ENCODE measurements at places on chromosomes 5 and 9.

- DNase-seq: no peak
These were observed 62.8 kb downstream of the SH3RF2 start for GRCh38 chr5:145999208-145999607.

DNA sequence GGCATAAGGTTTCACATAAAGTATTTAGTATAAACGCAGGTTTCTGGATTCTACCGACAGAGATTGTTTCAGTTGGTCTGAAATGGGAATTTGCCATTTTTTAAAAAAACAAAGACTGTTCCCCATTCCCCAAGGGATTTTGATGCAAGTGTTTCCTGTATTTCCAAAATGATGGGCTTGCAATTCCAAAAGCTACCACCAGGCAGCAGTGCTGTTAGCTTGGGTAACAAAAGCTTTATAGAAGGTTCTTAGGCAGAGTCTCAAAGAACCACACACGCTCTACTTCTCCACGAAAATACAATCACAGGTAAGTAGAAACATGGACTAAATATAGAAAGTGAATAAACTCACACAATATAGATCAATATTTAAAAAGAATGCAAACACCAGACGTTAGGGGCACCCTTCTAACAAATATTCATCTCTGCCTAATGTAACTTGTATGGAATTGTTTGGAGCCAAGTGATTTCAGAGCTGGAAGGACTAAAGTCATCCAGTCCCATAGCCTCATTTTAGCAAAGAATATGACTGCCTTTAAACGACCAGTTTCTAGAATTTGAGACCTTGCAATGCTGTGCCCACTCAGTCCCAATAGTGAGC, 154.3 kb downstream of the SPOCK1 start:
- DNase-seq: no peak

DNA sequence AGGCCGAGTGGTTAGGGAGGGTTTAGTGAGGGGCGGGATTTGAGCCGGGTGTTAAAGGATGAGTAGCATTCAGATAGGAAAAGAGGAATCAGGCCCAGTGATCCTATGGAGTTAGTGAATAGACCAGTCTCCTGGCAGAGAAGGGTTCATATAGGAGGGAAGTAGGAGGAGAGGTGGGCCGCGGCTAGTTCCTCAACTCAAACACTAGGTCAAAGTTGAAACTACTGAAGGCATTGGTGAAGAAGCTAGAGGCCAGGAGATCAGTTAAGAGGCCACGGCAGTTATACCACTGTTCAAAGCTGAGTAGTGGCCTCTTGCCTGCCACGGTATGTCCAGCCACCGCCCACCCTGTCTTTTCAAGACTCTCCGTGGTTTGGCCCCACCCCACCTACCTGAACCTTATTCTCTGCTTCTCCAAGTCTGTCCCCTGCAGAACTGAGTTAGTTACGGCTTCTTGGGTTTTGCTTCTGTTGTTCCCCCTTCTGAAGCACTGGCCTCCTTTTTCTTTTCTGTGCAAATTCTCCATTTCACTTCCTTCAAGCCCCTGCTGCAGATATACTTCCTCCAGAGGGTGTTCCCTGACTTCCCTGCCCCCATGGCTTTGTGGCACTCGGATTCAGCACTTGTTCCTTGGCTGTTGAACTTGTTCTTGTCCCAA, 1.8 kb downstream of the ZBTB34 start:
- DNase-seq: no peak

- no peak for DNase-seq
These were observed 9.6 kb downstream of the DNAH5 start for GRCh38 chr5:13934921-13935320.

DNA sequence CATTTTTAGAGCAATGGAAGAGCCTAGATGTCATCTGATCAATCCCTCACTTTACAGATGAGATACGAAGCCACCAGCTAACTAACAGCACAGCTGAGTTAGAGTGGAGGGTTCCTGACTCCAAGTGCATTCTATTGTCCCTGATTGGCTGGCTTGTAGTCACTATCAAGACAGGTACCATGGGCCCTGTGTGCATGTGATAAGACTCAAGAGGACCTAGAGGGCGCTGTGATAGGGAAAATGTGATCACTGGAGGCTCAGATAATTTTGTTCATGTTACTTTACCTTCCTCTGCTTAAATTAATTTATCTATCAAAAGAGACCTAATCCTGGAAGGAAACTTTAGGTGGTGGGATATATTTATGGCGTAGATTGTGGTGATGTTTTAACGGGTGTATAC, 19.5 kb upstream of the SNAPC3 start:
- DNase-seq: no peak

- no peak for DNase-seq
These were observed 207.1 kb downstream of the SGCD start for GRCh38 chr5:156534085-156534484.

DNA sequence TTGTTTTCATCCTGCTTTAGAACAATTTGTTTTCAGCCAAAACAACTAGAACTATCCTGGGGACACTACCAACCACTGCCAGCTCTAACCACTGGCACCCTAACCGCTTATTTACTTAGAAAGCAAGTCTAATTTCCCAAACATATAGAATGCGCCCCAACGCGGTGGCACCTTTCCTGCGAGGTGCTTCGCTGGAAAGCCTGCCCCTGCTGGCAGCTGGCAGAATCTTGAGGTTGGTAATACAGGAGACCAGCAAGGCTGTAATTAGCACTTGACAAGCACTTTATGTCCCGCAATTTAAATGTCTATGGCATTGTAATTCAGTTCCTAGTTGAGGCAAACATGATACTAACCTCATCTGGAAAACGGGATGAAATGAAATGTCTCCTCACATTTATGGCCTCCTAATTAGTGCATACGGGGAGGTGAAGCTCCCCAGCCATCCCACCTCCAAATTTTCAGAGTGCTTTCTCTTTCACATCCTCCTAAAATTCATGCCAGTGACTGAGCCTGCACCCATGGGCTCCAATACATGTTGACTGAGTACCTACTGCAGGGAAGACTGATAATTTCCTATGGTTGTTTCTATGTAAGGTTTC, 30.4 kb downstream of the GABBR2 start:
- peak; percentile 1 for DNase-seq

GRCh38 chr9:27470291-27470856, 53.7 kb upstream of the IFNK start:
- no peak for DNase-seq

DNA sequence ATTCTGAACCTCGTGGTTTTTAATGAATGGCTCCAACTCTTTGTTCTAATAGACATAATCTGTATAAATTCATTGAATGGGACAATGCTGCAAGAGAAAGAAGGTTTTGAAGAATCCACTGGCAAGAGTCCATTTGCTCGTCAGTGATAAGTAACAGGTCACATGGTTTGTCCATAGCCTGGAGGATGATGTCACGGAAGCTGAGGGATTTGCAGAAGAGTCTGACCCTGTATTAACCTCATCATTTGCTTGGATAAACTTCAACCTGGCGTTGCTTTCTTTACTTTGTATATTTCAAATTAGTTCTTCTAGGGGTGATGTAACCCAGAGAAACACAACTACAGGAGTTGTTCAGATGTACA, 197.4 kb downstream of the GAS1 start:
- DNase-seq: no peak

DNA sequence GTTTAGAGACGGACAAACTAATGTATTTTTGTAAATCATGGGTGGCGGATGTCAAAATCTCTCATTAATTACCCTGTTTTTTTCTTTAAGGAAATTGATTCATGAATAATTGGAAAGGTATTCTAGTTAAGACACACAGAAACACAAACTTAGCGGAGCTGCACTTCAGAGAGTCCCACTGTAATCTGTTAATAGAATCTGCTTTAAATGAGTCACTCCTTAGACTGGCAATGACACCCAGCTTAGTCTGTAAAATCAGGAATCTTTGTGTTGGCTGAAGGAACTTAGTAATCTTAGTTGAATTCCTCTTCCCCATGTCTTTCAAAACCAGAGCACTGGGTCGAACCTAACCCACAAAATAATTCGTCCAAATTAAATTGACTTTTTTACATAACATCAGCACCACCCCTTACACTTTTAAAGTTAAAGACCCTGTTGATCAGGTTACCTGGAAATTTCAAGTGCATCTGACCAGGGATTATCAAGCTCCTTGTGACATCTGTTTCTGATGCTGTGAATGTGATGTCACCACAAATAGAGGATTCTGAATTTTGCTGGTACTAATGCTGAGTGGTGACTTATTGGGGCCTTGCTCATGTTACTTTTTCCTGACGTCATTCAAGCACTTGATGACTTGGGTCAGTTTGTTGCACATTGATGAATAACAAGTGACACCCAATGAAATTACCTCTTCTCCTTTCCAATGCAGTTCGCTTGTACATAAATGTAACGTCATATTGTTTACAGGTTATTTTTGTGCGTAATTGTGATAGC, 313.6 kb downstream of the KCTD16 start:
- DNase-seq: no peak

DNA sequence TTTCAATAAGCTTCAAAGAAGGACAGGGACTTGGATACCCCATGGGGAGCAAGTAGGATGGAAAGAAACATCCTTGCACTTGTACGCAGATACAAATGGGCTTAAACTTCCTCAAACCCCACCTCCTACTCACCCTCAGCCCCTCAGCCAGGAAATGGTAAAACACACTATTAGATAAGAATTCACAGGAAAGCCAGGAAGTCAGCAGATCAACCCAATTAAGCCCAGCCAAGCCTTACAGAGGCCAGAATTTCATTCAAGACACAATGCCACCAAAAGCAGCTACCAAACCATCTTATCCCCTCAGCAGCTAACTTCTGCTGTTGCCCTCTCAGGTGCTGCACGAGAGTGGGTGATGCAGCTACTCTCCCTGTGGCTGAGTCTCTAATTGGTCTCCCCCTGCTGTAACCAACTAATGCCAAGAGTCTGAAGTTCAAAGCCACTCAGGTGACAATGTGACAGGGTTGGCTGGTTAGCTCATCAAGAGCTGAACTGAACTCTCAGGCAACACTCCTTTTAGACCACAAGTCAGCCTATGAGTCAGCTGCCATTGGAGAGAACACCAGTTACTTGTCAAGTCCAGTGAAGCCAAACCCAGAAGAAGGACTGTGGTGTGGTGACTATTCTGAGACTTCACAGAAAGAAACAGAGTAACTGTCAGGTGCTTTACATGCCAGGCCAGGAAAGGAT, 201.9 kb downstream of the ZNF608 start:
- DNase-seq: no peak

All from stimulated activated CD4-positive, alpha-beta T cell treated with anti-CD3 and anti-CD28 coated beads, Interleukin-4, amount 100 ng/mL, for 4 hours (primary cell).